ENCODE measurements at places on chromosomes 1 and 21.

DNA sequence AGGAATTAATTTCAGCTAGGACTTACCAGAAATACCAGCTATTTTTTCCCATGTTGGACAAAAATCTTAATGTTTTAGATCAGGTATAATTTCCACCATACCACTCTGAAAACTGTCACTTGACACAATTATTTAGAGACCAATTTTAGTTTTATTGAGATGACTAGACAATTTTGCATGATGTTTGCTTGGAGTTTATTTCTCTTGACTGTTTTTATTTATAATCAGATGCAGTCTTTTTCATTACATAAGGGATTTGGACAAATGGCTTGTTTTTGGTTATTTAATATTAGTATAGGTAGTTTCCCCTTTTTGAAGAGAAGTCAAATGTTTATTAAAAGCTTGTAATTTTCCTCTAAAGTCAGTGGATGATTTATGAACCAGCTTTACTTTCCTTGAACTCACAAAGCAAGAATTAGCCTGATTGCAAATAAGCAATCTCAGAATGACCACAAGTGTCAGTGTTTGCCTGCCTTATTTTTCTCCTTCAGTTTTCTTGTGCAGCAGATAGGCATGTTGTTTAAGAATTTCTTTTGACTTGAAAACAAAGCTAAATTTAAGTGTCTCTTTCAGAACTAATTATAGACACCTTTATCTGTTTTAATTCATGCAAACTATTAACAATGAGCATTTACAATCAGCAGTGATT, 3.8 kb upstream of the B3GALT2 start:
- DNase-seq, result no peak

GRCh38 chr1:212044851-212045250, 9.3 kb downstream of the DTL start:
- DNase-seq, result no peak

DNA sequence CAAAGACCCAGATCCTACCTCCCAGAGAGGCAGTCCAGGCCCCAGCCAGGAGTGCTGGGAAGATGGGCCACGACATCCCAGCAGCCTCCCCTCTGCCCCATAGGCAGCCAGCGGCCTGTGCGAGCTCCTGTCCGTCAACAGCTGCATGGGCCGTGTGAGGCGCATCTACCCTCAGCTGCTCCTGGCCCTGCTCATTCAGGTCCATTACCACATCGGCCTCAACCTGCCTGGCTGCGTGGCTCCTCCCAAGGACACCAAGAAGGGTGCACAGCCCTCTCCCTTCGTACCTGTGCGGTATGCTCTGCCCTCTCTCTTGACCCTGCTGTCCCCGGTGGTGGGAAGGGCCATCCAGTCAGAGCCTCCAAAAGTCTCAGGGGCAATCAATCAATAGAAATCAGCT, 29.5 kb upstream of the TTC4 start:
- no peak for DNase-seq

DNA sequence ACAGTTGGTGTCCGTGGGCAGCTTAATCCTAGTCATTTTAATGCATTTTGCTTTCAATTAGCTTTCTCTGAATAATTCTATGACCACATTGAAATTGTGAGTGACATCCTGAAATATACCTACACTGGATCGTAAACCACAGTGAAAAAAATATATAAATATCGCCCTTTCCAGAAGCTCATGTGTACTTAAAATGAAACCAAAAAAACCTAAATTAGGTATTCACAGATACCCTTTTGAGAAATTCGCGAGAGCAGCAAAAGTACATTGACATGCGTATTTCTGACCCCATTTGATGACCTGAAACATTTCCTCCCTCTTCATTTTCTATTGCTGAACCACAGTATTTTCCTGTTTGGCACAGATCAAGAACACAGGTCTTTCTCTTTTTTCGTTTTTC, 253.8 kb downstream of the LTN1 start:
- DNase-seq, result no peak

DNA sequence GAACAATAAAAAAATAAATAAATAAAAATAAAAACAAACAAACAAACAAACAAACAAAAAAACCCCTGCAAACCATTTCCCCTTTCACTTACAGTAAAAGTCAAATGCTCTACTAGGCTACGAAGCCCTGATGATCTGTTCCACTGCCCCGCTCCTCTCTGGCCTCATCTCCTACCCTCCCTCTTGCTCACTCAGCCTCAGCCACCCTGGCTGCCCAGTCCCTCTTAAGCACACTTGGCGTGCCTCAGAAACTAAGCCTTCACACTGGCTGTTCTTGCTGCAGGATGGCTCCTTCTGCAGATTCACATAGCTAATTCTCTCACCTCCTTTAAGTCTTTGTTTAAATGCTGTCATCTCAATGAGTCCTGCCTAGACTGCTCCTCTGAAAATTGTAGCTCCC, 30.8 kb upstream of the UHMK1 start:
- no peak for DNase-seq

GRCh38 chr1:91700771-91701471, 185.0 kb downstream of the TGFBR3 start:
- no peak for DNase-seq

GRCh38 chr1:208222376-208223126, 21.6 kb downstream of the PLXNA2 start:
- DNase-seq, result no peak

DNA sequence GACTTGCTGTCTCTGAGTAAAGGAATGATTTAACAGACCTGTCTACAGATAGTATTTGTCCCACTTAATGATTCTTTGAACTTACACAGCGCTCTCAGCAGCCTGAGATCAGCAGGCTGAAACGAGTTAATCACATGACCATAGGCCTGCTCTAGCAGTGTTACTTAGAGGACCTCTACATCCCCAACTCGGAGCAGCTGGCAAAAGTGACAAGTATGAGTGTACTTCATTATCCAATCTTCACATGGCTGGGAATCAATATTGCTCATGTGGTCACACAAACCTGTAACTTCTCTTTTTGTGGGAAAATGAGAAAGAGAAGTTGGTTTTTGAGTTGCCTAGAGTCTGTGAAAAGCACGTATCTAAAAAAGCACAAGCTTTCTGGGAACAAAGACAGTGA, 11.4 kb upstream of the ATP13A2 start:
- DNase-seq, result no peak

GRCh38 chr21:42376338-42376982, 10.1 kb upstream of the TFF1 start:
- DNase-seq, result no peak

GRCh38 chr1:200279810-200280411, 129.9 kb downstream of the ZNF281 start:
- no peak for DNase-seq

GRCh38 chr1:245046315-245046714, 108.5 kb upstream of the KIF26B start:
- DNase-seq, result no peak

DNA sequence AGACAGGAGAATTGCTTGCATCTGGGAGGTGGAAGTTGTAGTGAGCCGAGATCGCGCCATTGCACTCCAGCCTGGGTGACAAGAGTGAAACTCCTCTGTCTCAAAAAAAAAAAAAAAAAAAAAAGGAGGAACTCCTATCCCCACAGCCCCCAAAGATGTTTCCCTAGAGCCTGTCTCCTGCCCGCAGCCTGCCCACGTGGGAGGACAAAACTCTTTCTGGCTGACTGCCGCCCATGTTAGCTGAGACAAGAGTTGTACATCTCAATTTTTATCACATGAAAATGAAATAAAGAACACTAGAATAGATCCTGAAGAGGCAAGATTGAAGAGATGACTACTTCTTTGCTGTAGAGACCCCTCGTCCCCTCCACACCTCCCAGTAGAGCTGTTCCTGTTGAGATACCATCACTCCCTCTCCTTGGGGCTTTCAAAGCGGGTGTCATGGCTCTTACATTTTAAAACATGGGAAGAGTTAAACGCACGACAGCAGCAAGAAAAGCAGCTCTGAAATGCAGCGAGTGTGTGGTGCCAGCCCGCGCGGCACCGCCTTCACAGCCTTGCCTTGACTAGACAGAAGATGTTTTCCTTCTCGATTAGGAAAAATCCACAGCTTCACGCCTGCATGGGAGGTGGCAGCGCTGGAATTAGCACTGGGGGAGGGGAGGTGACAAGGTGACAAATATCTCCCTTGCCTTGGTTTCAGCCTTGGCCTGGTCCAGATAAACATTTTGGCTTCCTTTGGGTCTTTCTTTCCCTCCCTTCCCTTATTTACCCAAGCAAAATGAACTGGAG, 253.4 kb upstream of the CSF3R start:
- peak; percentile 23 for DNase-seq

DNA sequence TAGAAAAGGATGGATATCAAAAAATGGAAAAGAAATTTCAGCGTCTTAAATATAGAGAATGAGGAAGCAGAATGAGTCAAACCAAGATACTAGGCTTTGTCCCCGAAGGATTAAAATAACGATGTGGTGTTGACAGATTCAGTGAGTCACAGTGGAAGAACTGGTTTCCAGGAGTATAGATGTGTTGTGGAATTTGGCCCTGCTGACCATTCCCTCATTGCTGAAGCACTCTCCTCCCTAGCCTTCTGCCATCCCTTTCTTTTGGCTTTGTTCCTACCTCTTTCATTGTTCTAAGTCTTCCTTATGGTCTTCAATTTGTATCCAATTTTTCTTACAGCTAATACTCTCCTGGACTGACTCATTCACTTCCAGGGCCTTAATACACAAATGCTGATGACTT, 23.1 kb upstream of the USP25 start:
- DNase-seq, result no peak
